ENCODE measurements at places on chromosomes 6 and 20.
A peak's percentile ranks its signal among the peaks of the same experiment; 100 is the strongest.

- no peaks in the 10 kb centered on the region for H3K27me3 ChIP-seq
- peak overlapping the region; percentile 75 for H3K27ac ChIP-seq
- H3K4me3 ChIP-seq = no peak overlapping the region
- peak; percentile 23 for DNase-seq
Observed at GRCh38 chr20:53786445-53787267, 193.0 kb upstream of the ZNF217 start.

- no peak overlapping the region for H3K27ac ChIP-seq
- DNase-seq = no peak
- H3K36me3 ChIP-seq = peaks cover 8% of the 10 kb centered on the region
- H3K27me3 ChIP-seq = no peaks in the 10 kb centered on the region
Observed at GRCh38 chr6:159809149-159809548, 9.1 kb downstream of the PNLDC1 start.

GRCh38 chr6:42224222-42225028 is 6.8 kb upstream of the MRPS10 start:
- H3K36me3 ChIP-seq = peaks cover 7% of the 10 kb centered on the region
- H3K4me3 ChIP-seq = peak overlapping the region; percentile 27
- peak overlapping the region; percentile 99 for H3K27ac ChIP-seq

- no peaks in the 10 kb centered on the region for H3K36me3 ChIP-seq
- no peak overlapping the region for H3K27ac ChIP-seq
- no peaks in the 10 kb centered on the region for H3K27me3 ChIP-seq
- no peak overlapping the region for H3K4me3 ChIP-seq
- H3K4me1 ChIP-seq = peaks cover 19% of the 10 kb centered on the region
Observed at GRCh38 chr6:4808396-4808795, 32.2 kb downstream of the CDYL start.

- no peaks in the 10 kb centered on the region for H3K27me3 ChIP-seq
- H3K4me3 ChIP-seq = no peak overlapping the region
- no peak overlapping the region for H3K27ac ChIP-seq
- no peak for DNase-seq
- H3K4me1 ChIP-seq = no peaks in the 10 kb centered on the region
Observed at GRCh38 chr6:138830248-138830647, 34.4 kb downstream of the ECT2L start.

DNA sequence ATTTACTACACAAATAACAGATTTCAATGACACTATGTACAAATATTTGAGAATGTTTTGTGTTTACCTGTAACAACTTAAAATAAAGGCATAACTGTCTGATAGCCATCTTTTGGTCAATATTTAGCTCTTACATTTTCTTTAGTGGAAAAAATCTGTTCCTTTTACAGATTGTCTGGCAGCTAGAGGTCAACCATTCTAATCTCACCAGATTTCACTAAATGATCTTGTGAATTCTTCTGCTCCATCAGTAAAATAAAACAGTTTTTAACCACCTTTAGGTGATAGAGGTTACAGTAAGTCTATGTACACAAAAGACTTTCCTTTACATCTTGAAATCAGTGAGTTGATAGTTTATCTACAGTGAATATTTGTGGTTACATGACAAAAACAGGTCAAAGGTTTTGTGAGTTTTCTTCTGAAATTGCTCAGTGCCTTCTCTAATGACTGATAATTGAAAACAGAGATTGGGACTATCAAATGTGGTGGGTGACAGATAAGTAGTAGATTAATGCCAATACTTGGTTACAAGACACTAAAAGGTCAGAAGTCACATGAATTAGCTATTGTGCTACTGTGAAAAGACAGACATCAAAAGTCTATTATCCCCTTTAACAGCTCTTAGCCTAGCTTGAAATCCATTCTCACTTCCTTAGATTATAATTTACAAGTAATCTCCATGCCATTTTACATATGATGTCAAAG is 47.4 kb downstream of the BMP5 start:
- no peak for DNase-seq
- H3K36me3 ChIP-seq = no peaks in the 10 kb centered on the region
- no peak overlapping the region for H3K4me3 ChIP-seq
- peaks cover 28% of the 10 kb centered on the region for H3K4me1 ChIP-seq
- no peak overlapping the region for H3K27ac ChIP-seq

DNA sequence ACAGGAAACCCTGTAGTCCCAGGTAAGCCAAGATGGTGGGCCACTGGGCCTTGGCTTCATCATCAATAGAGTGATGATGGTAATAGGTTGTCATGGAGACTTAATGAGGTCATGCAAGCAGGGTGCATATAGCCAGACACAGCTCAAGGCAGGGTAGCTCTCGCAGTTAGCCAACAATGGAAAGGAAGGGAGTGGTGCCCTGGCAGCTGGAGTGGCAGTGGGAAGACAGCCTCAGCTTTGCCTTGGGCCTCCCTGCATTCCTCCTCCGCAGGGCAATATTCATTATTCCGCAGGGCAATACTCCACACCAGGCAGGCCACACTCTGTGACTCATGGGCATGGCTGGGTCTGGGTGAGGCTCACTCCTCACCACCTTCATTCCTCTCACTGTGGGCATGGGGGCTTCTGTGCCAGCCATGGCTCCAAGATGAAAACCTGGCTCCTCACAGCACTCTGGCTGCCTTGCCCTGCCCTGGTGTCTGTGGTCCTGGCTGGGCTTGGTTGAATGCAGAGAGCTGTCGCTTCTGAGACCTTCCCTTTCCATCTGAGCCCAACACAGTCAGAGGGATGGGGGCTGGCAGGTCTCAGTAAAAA is 163.1 kb upstream of the PMEPA1 start:
- H3K4me3 ChIP-seq = no peak overlapping the region
- H3K27ac ChIP-seq = no peak overlapping the region
- H3K27me3 ChIP-seq = peaks cover under 1% of the 10 kb centered on the region
- no peak for DNase-seq
- H3K4me1 ChIP-seq = no peaks in the 10 kb centered on the region

DNA sequence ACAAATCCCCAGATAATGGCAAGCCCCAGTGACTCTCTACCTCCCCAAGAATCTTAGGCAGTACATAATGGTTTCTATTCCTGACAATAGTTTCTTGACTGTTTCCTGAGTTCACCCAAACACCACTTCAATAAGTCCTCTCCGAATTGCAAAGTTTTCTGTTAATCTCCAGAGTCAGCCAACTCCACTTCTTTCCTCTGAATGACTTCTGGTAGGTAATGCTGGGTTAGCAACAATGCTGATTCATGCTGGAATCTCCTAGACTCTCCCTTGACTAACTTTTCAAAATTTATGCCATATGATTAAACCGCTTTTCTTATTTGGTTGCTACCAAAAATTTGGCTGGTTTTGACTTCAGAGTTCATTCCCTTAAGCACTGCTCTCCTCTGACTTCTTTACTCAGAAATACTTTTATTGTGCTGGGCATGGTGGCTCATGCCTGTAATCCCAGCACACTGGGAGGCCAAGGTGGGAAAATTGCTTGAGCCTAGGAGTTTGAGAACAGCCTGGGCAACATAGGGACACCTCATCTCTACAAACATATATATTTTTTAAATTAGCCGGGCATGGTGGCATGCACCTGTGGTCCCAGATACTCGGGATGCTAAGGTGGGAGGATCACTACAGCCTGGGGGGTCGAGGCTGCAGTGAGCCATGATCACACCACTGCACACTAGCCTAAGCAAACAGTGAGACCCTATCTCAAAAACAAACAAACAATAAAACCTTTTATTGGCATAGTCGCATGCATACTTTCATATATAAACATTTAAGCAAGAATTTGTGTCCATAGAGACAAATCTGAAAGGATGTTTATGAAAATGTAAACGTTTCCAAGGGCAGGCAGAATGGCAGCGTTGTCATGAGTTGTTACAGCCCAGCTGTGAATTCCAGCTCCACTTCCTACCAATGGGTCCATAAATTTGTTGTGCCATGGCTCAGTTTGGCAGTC is 249.3 kb upstream of the PLN start:
- H3K4me1 ChIP-seq = no peaks in the 10 kb centered on the region
- DNase-seq = no peak
- no peak overlapping the region for H3K4me3 ChIP-seq
- no peak overlapping the region for H3K27ac ChIP-seq

DNA sequence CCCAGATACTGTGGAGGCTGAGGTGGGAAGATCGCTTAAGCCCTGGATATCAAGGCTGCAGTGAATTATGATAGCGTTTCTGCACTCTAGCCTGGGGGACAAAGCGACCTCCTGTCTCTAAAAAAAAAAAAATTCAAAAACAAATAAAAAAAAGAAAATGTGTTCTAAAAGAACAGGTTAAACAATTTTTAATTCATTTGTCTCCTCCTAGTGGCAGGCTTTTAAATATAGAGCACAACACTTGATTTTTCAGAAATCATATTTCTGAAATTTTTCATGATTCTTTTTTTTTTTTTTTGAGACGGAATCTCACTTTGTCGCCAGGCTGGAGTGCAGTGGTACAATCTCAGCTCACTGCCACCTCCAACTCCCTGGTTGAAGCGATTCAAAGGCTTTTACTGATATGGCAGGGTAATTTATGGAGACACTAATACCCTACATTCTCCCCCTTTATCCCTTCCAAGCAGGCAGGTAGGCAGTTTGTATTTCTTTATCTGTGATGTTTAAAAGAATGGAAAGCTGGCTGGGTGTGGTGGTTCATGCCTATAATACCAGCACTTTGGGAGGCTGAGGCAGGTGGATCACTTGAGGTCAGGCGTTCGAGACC is 8.7 kb upstream of the GTF3C6 start:
- peaks cover 23% of the 10 kb centered on the region for H3K4me1 ChIP-seq
- DNase-seq = no peak
- no peak overlapping the region for H3K4me3 ChIP-seq
- no peak overlapping the region for H3K27ac ChIP-seq

DNA sequence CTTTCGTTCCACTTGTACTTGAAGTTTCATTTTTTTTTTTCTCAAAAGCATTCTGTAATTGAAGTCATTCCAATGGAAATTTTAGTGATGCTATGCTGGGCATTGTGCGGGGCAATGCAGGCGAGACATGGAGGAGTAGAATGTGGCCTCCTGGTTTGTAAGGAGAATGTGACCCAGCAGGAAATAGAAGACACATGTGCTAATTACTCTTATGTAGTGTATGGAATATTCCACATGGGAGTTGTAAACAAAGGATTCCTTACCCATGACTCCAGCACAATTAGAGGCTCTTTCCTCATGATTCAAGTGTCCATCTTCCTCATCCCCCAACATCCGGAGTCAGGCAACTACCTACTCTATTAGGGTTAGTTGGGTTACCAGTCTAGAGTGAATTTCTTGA is 14.9 kb upstream of the RFPL4B start:
- peak overlapping the region; percentile 93 for H3K27ac ChIP-seq
- DNase-seq = no peak
- no peaks in the 10 kb centered on the region for H3K27me3 ChIP-seq
- no peak overlapping the region for H3K4me3 ChIP-seq
- H3K4me1 ChIP-seq = peaks cover 32% of the 10 kb centered on the region

GRCh38 chr6:4964675-4965561 is 38.9 kb downstream of the RPP40 start:
- H3K4me1 ChIP-seq = no peaks in the 10 kb centered on the region
- no peaks in the 10 kb centered on the region for H3K27me3 ChIP-seq
- no peak overlapping the region for H3K27ac ChIP-seq
- no peak for DNase-seq
- no peak overlapping the region for H3K4me3 ChIP-seq
- no peaks in the 10 kb centered on the region for H3K36me3 ChIP-seq

GRCh38 chr6:145278163-145278807 is 457.0 kb downstream of the EPM2A start:
- no peaks in the 10 kb centered on the region for H3K4me1 ChIP-seq
- no peak overlapping the region for H3K4me3 ChIP-seq
- H3K36me3 ChIP-seq = no peaks in the 10 kb centered on the region
- H3K27me3 ChIP-seq = no peaks in the 10 kb centered on the region
- DNase-seq = no peak

- H3K27ac ChIP-seq = no peak overlapping the region
- H3K4me3 ChIP-seq = no peak overlapping the region
- peaks cover 27% of the 10 kb centered on the region for H3K36me3 ChIP-seq
- H3K27me3 ChIP-seq = no peaks in the 10 kb centered on the region
- DNase-seq = no peak
Observed at GRCh38 chr20:41462372-41463161, 95.9 kb upstream of the EMILIN3 start.

DNA sequence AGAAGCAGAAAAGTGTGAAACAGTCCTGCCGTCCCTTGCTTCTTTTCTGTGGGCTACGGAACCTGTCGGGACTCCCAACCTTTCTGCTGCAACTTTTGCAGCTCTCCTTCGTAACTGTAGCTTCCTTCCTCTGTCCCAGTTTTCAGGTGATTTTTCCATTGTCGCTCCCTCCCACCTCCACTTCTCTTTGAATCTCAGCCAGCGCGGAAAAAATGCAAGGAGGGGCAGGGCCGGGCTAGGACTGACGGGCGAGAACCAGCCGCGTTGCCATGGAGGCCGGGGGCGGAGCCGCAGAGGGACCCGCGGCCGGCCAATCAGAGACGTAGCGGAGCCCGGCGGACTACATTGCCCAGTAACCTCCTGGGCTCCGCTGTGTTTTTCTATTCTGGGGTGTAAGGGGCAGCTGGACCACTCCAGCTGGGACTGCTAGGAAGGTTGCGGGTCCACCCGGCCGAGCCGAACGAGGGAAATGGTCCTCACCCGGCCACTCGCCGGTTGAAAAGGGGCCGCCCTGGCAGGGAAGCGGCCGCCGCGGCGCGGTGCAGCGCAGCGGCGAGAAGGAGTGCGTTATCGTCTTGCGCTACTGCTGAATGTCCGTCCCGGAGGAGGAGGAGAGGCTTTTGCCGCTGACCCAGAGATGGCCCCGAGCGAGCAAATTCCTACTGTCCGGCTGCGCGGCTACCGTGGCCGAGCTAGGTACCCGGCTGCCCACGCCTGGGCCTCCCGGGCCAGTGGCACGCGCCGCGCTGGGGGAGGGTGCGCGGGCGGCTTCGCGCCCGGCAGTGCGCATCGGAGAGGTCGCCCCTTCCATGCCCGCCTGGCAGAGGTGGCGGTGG is at the start of the genes CYP39A1 and SLC25A27:
CYP39A1 (minus strand) TSS at position 216 of the 836 bp plus-strand sequence. CDS start 236 bp downstream, outside the sequence.
SLC25A27 (plus strand) TSS at position 373 of the 836 bp plus-strand sequence; CDS start at position 591, 218 bp downstream.
- H3K4me1 ChIP-seq = peaks cover 23% of the 10 kb centered on the region
- DNase-seq = peak; percentile 91
- no peaks in the 10 kb centered on the region for H3K27me3 ChIP-seq
- no peak within 1 kb of the TSS for H3K27ac ChIP-seq

- H3K27me3 ChIP-seq = no peaks in the 10 kb centered on the region
- H3K4me3 ChIP-seq = no peak overlapping the region
- no peaks in the 10 kb centered on the region for H3K4me1 ChIP-seq
- no peak overlapping the region for H3K27ac ChIP-seq
Observed at GRCh38 chr6:66556936-66557335, 849.9 kb upstream of the EYS start.

- peaks cover 53% of the 10 kb centered on the region for H3K36me3 ChIP-seq
- peak within 1 kb of the TSS; percentile 96 for H3K4me3 ChIP-seq
- peak within 1 kb of the TSS; percentile 84 for H3K27ac ChIP-seq
- H3K27me3 ChIP-seq = no peaks in the 10 kb centered on the region
- H3K4me1 ChIP-seq = peaks cover 14% of the 10 kb centered on the region
Observed at GRCh38 chr20:62386383-62387218, at the start of gene RPS21. Gene RPS21 (plus strand): TSS chr20:62387103. CDS start chr20:62387339, 236 bp downstream.

- H3K27ac ChIP-seq = no peak overlapping the region
- peak; percentile 51 for DNase-seq
- H3K4me3 ChIP-seq = peak overlapping the region; percentile 43
- H3K4me1 ChIP-seq = no peaks in the 10 kb centered on the region
Observed at GRCh38 chr6:111087871-111088667, 766 bp downstream of the SLC16A10 start.

- H3K27me3 ChIP-seq = no peaks in the 10 kb centered on the region
- no peak for DNase-seq
- no peak overlapping the region for H3K4me3 ChIP-seq
- no peaks in the 10 kb centered on the region for H3K4me1 ChIP-seq
- H3K27ac ChIP-seq = no peak overlapping the region
Observed at GRCh38 chr20:41895241-41896032, 277.3 kb upstream of the CHD6 start.
